ENCODE measurements at places on chromosomes 13 and 19.

DNA sequence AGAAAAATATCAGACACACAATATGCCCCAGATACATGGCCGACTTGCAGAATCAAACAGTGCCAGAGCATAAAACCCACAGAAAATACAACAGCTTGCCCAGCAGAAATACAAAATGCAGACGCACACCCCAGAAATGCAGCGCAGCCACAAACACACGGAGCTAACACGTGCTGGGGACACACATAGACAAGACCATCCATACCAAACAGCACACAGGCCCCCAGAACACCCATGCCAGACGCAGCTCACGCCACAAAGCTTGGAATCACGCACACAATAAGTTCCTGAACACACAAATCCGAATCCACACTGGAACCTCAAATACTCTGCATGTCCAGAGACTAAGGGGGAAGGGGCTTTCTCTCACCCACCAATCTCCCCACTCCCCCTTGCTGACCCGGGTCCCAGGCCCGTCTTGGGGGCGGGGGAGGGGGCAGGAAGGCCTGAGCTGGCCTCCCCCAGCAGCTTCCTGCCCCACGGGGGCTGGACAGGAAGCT, 17.2 kb downstream of the CCDC97 start:
- DNase-seq: no peak

- peak; percentile 41 for DNase-seq
Measured at GRCh38 chr19:47305309-47305751, 4.3 kb upstream of the C5AR1 start.

GRCh38 chr13:26971990-26972887, 199.4 kb downstream of the USP12 start:
- DNase-seq: peak; percentile 79

- no peak for DNase-seq
Measured at GRCh38 chr13:20425819-20426219, 99.8 kb downstream of the CRYL1 start.

DNA sequence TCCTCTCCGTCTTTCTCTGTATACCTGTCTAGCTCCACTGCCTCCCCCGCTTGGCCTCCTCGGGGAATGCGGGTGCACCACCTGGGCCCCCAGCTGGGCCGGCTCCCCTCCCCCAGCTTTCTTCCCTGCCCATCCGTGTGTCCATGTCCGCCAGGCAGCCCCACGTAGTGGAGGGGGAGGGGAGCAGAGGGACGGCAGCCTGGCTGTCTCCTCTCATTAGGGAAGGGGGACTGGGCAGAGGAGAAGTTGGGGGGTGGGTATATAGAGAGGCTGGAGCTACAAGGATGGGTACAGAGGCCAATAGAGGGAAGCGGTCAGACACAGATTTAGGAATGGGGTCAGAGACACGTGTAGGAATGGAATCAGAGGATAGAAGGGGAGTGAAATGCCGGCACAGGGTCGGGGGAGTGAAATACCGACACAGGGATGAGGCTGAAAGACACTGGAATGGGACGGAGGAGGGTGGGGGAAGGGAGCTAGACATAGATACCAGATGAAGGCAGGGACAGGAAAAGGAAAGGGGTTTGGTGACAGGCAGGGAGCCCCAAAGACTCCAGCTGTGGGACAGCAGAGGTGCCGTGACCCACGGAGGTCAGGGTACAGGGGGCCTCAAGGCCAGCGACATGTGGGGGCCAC, 2.8 kb downstream of the NECTIN2 start:
- no peak for DNase-seq

- peak; percentile 15 for DNase-seq
Measured at GRCh38 chr19:52453324-52454094, at the start of gene ZNF578. ZNF578 (plus strand) TSS chr19:52453553; CDS start chr19:52501846, 48,293 bp downstream.

DNA sequence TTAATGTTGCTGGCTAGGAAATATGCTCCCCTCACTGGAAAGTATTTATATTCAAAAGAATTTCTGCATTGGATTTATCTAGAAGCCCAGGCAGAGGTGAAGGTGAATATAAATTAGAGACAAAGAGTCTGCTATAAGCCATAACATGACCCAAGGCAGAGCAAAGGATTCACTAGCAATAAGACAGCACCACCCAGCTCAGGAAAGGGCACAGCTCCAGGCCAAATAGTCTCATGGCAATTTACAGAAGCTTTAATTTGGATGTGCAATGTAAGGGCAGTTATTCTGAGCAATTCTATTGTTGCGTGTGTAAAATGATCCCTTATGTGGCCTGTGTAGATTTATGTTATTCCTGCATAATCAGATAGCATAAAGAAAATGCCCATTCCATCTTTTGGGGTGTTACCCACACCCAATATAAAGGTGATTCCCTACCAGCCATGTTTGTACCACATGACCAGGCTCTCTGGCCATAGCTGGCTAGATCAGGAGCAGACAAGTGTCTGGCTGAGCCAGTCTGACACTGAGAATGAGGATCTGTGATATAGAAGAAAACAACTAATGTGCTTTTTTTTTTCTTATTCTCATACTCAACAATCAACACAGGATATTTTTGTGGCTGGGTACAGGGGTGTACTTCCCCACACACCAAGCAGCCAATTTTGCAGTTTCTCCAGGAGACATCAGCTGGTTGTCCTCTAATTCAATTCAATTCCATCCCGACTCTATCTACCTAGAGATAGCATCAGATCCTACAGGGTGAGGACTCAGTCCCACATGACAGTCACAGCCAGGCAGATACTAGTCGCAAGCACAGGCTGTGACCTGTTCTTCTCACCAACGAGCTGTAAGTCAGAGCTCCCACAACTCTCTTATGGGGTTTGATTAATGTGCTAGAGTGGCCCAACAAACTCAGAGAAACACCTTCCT, 181.4 kb downstream of the KCTD15 start:
- no peak for DNase-seq

DNA sequence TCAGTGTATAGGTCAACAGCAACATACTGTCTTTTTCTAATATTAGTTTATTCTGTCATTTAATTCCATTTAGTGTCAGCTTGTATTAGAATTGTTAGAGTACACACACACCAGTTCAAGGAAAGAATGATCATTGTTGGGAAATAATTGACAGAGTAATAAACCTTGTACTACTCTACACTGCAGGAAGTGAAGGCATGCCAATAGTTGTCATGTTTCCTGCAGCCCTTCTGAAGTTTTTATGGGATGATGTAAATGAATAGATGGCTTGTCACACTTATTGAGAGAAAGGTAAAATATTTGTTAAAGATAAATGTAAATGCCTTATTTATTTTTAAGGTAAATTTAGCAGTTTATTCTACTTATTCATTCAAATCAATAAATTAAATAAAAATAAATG, 306.9 kb upstream of the KLHL1 start:
- no peak for DNase-seq

GRCh38 chr19:2089001-2089711, 7.0 kb downstream of the MOB3A start:
- DNase-seq: peak; percentile 34

GRCh38 chr13:57604442-57604841, 27.1 kb upstream of the PCDH17 start:
- DNase-seq: no peak

GRCh38 chr19:19710506-19710905, 22.4 kb downstream of the ZNF14 start:
- no peak for DNase-seq

DNA sequence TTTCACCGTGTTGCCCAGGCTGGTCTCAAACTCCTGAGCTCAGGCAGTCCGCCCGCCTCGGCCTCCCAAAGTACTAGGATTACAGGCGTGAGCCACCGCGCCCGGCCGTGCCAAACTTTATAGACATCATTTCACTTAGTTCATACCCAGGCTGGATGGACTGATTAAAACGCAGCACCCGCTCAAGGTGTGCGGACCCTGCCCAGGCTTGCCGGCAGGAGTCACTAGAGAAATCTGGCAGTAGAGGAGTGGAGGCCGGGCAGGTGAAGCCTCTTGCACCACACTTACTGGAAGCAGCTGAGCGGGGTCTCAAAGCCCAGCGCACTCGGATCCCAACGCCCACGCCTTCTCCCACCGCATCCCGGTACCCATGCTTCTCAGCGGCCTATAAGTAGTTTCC, 11.4 kb downstream of the PTGIR start:
- no peak for DNase-seq

DNA sequence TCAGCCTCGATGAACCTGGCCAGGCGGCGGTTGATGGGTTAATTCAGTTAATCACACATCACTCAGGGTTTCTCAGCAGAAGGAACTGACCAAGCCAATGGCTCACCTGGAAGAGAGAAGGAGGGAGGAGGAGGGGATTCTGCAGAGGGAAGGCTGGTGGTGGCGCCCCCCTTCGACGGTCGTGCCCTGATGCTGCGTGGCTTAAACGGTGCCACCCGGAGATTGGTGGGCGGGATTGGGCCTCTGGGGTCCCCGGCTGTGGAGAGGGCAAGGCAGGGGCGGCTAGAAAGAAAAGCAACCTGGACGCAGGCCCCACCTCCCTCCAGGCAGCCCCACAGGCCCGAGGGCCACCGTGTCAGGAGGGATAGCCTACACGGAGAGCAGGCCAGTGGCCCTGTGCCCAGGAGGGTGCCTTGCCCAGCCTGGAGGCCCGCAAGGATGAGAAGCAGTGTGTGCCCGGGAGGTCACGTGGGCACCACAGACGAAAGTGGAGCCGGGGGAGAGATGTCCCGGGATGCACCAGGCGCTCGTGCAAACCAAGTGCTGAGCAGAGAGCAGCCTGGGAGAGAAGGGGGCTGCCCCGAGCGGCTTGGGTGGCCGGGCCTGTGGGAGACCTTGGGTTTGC, 16.0 kb downstream of the CSNK1G2 start:
- DNase-seq: no peak

DNA sequence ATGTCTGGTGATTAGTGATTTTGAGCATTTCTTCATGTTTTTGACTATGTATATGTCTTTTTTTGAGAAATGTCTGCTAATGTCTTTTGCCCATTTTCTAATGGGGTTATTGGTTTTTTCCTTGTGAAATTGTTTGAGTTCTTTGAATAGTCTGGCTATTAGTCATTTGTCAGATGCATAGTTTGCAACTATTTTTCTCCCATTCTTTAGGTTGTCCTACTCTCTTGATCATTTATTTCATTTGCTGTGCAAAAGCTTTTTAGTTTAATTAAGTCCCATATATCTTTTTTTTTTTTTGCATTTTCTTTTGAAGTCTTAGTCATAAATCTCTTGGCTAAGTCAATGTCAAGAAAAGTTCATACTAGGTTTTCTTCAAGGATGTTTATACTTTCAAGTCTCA, 449.8 kb downstream of the DACH1 start:
- no peak for DNase-seq

GRCh38 chr19:14168259-14168972, 32.0 kb upstream of the ASF1B start:
- no peak for DNase-seq

DNA sequence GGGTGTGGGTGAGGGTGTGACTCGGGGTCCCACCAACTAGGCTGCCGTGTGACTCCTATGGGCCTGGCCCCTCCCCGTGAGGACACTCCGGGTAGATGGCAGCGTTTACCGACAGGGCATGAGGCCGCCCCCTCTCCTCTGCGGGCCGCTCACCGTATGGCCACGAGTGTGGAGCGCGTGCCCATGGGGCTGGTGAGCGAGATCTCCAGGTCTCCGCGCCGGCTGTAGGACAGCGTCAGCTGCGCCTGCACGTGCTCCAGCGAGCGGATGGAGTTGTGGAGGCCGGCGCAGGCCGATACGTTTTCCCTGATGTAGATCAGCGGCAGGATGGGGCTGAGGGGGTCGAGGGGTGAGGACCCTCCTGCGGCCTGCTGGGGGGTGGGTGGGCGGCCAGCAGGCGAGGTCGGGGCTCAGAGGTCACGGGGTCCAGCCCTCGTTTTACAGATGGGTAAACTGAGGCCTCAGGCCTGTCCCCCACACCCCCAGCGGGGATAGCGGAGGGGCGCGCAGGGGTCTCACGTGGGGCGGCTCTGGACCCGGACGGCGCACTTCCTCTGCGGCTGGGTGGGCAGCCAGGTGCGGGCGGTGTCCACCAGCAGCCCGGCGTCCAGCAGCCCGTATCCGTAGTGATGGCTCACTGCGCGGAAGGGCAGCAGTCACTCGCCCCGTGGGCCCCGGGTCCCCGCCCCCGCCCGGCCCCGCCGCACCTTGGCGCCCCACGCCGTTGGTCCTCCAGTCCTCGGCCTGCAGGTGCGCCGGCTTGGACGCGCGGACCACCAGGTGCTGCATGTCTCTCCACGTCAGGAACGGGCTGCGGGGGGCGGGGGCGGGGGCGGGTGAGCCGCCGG, 4.3 kb upstream of the C19orf25 start:
- no peak for DNase-seq

DNA sequence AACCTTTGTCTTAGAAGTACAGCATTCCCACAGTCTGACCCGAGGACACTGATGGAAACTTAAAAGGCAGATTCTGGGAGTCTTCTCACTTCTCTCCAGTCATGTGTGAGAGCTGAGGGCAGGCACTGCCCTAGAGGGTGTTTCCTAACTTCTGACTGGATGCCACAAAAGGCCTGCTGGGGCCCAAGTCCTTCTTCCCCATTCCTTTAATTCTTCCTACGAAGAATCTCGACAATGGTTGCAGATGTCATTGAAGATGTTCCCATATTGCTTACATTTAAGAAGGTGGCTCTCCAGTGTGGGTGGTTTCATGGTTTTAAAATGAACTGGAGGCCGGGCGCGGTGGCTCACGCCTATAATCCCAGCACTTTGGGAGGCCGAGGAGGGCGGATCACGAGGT, 27.4 kb upstream of the ZNF564 start:
- DNase-seq: no peak

DNA sequence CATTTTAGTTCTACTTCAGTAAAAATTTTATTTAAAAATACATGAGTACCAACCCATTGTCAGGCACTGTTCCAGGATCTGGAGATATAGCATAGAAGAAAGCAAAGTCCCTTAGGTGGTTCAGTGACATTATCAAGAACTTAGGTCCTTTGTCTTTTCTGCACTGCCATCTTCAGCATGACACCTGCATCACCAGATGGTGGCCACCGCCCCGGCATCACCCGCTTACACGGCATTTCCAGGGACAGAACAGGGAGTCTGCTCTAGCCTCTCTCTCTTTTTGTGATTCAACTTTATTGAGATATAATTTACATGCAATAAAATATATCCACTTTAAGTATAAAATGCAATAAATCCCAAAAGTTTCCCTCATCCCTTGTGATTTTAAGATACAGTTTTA, 23.5 kb downstream of the DYRK1B start:
- DNase-seq: no peak

GRCh38 chr13:74067818-74068217, 66.4 kb downstream of the KLF12 start:
- no peak for DNase-seq

DNA sequence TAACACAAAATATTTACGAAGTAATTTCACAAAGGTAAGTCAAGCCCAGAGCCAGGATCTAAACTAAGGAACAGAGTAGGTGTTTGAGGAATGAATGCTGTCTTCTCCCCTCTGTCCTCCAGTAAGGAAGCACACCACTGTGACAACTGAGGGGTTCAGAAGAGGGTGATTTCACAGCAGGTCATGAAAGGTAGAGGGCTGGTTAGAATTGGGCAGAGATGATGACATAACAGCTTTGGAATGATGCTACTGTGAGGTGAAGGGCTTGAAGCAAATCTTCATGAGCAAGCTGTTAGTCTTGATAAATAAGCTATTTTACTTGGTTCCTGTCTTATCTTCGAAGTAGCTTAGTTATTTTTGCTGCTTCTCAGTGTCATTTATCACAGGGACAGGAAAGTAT, 498.6 kb downstream of the FGF9 start:
- no peak for DNase-seq
